ENCODE measurements at places on chromosomes 3 and 15.

- no peak for DNase-seq
Measured at GRCh38 chr3:10983219-10983916, 9.2 kb upstream of the SLC6A1 start.

DNA sequence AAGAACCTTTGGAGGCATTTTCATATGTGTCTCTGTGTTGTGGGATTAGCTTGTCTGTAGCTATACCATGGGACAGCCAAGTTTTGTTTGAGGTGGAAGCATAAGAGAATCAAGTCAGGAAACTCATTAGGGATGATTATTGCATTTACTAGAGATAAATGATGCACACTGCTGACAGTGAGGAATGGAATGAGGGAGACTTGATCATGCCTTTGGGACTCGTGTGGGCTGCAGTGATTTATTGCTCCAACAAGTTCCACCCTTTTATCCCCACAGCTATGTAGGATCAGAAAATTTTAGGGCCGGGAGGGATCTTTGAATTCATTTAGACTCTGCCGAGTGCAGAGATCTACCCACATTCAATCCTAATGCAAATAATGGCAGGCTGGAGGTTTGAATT, 16.3 kb downstream of the ZNF385D start:
- no peak for DNase-seq

DNA sequence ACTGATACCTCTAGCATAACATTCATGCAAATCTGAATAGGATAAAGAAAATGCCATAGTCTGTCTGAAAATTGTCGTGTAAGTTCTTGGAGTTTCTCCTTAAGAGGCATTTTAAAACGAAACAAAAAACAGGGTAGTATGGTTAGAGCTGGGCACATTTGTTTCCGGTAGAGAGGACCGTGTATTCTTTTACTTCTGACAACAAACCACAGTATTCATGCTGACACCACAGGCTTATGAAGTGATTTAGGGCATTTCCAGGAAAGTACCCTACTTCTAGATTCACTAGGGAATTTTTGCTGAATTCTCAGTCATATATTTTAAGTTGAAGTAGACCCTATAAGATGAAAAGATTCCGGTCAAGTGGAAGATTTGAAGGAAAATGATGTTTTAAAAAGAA, 541.3 kb downstream of the UNC13C start:
- no peak for DNase-seq

- peak; percentile 21 for DNase-seq
Measured at GRCh38 chr3:154121701-154122551, 736 bp downstream of the ARHGEF26 start.

- DNase-seq = no peak
Measured at GRCh38 chr3:13236557-13237173, 163.4 kb upstream of the IQSEC1 start.

- DNase-seq = peak; percentile 10
Measured at GRCh38 chr15:50138391-50138790, 19.4 kb upstream of the ATP8B4 start.

- DNase-seq = no peak
Measured at GRCh38 chr3:115062009-115062408, 85.1 kb downstream of the ZBTB20 start.

GRCh38 chr3:78368636-78369345, 1328.9 kb downstream of the ROBO2 start:
- no peak for DNase-seq

GRCh38 chr3:5347486-5347885, 160.0 kb downstream of the EDEM1 start:
- no peak for DNase-seq

GRCh38 chr15:101276501-101277037, 716 bp downstream of the SELENOS start:
- DNase-seq = peak; percentile 48

- no peak for DNase-seq
Measured at GRCh38 chr3:177482048-177482691, 284.9 kb upstream of the TBL1XR1 start.

- no peak for DNase-seq
Measured at GRCh38 chr3:132964266-132964665, 73.9 kb upstream of the TMEM108 start.

DNA sequence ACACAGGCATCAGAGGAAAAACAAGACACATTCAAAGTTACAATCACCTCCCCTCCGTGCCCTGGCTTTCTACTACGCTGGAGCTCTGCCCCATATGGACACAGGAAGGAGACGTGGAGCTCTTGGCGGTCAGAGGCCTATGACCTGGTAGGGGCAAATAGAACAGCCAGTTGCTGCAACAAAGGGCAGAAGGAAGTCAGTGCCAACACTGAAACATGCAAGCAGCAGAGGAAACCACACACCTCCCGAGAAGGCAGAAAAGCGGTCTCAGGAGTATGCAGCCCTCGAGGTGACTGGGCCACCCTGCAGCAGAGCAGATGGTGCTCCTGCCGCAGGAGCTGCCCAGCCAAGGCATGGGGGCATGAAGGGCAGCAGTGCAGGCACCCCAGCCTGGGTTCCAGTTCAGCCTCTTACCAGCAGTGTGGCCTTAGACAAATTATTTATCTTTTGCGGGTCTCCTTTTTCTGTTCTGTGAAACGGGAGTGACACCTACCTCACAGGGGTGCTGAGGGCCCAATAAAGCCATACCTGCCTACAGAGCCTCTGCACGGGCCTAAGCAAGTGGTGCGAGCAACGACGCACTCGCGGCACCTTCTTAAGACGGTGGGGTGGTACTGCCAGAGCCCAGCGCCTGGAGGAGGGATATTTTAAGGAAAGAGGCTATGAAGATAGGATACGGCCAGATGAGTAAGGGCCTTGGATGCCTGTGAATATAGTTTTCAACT, 8.6 kb downstream of the ZXDC start:
- DNase-seq = no peak

GRCh38 chr15:98927996-98928395, 79.6 kb downstream of the PGPEP1L start:
- no peak for DNase-seq

DNA sequence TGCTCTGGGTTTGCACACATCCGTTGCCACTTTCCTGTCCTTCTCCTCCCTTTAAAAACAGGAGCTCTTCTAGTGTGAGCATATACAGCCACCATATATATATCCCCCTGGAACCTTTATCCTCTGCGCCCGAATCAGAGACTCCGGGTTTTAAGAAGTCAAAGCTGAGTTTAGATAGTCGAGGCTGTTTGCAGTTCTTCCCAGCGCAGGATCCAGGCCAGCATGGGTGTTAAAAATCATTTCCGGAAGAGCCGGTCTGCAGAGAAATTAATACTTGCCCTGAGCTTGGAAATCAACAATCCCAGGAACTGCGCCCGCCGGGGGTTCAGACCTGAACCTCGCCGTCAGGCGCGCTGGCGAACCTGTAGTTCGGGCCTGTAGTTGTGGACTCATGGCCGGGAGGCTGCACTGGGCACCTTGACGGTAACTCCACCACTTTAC, 2.3 kb downstream of the SHOX2 start:
- DNase-seq = no peak

- no peak for DNase-seq
Measured at GRCh38 chr3:29605845-29606244, 325.0 kb downstream of the RBMS3 start.

DNA sequence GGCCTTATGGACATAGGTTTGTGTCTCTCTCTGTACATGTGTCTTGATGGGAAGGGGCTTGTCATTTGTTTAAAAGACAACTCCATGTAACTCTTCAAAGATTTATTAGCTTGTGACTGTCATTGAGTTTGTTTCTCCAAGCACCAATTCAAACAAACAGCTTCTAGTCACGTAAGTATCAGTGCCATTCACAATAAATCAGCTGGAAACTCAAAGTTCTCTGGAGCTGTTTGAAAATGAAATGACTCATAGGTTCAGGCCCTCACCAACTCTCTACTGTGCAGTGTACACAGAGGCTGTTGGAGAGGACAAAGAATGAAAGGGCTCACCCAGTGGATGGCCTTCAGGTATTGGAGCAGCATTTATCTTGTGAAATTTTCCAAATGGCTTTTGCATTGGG, 476.3 kb downstream of the AGBL1 start:
- no peak for DNase-seq

DNA sequence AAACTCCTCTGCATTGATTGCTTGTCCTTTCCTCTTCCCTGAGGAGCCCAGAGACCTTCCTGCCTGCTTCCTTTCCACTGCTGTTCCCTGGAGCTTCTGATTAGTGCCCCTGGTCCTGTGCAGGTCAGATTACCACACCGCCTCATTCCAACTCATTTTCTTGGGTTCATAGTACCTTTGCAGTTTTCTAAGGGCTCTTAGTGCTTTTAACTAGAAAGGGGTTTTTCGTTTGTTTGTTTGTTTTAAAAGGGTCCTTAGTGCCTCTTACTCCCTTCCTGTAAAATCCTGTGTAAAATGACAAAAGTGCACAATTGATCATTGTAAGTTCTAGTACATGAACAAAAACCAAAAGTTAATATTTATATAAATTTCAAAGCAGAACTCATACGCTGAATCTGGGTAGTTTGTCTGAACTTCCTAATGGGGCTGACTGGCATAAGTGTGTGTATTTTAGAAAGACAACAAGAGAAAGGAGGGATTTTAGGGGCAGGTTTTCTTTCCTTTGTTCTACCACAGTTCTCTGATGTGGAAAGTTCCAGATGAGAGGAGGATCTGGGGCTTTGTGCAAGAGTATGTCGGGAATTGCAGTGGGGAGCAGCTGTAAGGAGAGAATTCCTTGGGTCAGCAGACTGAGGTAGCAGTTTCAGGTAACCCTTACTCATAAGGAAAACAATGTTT, 30.6 kb downstream of the SNRK start:
- no peak for DNase-seq

DNA sequence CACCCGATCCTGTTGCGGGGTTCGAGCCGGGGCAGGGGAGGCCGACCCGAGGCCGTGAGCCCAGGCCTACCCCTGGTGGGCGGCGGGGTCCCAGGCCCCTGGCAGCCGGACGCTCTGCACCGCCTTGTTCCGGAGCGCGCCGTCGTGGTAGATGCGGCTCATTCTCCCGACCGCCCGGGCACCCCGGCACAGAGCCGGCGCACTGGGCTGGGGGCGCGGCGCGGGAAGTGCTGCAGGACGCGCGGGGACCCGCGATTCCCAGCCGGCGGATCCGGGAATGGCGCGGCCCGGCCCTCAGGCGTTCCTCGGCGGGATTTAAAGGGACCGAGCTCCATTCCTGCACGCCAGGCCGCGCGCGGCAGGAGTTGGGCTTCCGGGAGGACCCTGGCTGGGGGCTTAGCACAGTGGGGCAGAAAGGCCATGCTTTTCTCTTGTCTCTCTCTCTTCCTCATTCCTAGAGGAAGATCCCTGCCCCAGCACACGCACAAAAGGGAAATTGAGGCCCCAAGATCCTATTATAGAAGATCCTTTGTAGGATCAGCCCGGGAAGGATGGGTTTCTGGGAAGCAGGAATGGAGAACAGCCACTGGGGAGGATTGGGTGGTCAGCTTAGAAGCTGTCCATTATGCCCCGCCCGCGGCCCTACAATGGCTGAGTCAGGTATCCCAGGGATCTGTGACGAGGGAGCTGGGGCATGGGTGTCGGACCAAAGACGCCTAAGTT, at the start of gene ARPIN:
Gene ARPIN (minus strand): TSS at position 279 of the 723 bp plus-strand sequence. CDS start 117 bp downstream, at position 162.
- peak; percentile 39 for DNase-seq

DNA sequence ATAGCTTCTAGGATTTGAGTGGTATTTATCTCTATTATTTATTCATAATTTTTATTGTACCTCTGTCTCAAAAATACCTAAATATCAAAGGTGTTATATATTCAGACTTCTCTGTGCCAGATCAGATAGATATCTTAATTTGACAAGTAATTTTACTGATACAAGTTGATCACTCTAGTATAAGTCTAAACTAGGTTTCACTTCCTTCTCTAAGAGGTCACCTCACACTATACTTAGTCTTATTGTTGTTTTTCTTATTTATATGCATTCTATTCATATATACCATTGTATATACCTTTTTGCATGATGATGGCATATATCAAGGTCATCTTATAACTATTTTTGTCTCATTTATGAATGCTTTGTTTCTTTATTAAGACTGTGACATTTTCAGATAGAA, 26.4 kb upstream of the HGD start:
- DNase-seq = no peak

DNA sequence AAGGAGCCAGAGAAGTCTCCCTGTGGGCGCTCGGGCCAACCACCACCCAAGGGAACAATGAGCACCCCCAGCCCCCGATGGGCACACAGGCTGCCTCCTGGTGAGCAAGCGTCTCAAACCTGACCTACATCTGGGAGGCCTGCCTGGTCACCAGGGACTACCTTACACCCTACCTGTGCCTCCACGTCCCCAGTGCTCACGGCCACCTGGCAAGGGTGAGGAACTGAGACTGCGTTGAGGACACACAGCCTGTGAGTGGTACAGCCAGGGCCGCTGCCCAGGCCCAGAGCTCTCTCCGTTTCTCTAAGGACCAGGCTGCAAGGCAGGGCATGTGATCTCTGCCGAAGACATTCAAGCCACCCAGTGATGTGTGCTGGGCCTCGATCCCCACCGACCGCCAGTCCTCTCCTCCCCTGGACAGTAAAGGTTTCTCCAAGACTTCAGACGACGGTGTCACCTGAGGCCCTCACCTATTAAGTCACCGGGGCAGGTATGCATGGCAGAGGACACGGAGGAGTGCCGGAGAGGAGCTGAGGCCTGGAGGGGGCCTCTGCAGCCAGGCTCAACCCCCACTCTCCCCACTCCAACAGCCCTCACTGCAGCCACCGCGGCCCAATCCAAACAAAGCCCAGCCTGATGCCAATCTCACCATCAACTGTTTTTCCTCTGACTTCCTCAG, 2.8 kb downstream of the GOLGA8A start:
- DNase-seq = no peak

DNA sequence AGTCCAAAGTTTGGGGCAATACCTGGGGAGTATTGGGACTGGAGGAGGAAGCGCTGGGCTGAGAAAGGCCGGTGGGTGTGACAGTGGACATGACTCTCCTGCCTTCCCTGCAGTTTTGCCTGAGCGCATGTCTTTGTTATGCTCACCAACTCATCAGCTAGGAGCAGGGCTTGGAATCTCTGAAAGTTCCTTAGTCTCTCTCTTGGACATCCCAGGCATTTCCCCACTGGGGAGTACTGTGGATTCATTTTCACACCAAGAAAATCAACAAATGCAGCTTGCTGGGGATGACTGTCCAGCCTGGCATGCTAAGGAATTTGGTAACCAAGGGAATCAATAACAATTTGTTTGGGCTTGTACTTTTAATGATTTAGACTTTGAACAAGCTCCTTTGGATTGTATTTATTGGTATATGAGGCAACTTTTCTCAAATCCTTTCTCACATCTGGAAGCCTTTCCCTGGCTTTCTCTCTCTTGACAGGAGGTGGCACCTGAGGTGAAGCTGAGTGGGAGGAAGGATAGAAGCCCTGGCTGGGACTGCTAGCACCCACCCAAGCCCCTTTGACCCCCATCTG, 48.5 kb upstream of the CHST2 start:
- DNase-seq = no peak

DNA sequence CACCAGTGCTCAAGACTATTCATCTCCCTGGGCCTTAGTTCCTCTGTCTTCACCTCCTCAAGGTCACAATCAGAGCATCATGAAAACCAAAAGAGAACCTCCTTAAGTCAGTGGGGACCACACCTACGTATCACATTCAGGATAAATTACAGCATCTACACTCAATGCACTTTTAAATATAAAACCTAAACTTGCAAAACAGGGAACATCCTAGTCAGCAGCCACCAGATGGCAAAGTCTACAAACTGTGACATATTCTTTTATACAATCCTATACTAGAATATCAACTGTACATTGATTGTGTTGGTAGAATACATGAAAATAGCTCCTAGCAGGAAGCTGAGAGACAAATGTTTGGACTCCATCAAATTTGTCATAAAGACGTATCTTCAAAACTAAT, 7.9 kb downstream of the KIF9 start:
- DNase-seq = no peak

GRCh38 chr15:32701863-32702262, 15.9 kb upstream of the GREM1 start:
- DNase-seq = no peak

- DNase-seq = no peak
Measured at GRCh38 chr3:42339321-42339720, 71.1 kb downstream of the LYZL4 start.

GRCh38 chr15:42160136-42160535, 3.7 kb upstream of the PLA2G4F start:
- DNase-seq = no peak

All from SW 1271 (cell line).